ENCODE measurements at places on chromosomes 2 and 18. TPM values are rescaled to one million over a fixed set of nuclear protein-coding genes. Genes with fewer than 3 reads are reported as not detected.

- no peak for DNase-seq
These were observed 112.4 kb downstream of the MIB1 start for GRCh38 chr18:21853016-21853415.

GRCh38 chr2:233048569-233049193 is 11.5 kb upstream of the INPP5D start:
- no peak for DNase-seq

GRCh38 chr2:142056784-142057183 is 74.0 kb downstream of the LRP1B start:
- DNase-seq, result no peak

LRRTM4 gene
- total RNA-seq, result 1.3 TPM

TRIM43 gene
- total RNA-seq, result not detected

Data from cardiac septum (tissue), 1 donor.